Stimulated activated CD4-positive, alpha-beta T cell treated with anti-CD3 and anti-CD28 coated beads, Interleukin-2, amount 100 ng/mL, for 4 hours (primary cell): ENCODE measurements at places on chromosomes 16 and 17.
A peak's percentile ranks its signal among the peaks of the same experiment; 100 is the strongest.

- no peak for DNase-seq
Observed at GRCh38 chr16:12927591-12927990, 26.2 kb downstream of the SHISA9 start.

DNA sequence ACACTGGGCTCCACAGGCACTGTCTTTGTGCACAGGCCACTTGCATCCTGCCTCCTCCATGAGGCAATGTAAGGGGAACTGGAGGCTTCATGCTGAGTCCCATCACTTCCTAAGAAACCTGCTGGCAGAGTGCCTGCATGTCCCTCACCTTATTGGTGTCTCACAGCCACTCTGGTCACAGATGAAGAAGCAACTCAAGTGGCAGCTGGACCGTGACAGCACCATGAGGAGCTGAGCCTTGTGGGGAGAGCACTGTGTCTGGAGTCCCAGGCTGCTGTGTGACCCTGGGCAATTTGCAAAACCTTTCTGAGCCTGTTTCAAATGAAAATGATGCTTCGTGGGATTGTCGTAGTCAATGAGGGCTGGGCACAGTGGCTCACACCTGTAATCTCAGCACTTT is 19.5 kb downstream of the ANKRD40 start:
- no peak for DNase-seq

DNA sequence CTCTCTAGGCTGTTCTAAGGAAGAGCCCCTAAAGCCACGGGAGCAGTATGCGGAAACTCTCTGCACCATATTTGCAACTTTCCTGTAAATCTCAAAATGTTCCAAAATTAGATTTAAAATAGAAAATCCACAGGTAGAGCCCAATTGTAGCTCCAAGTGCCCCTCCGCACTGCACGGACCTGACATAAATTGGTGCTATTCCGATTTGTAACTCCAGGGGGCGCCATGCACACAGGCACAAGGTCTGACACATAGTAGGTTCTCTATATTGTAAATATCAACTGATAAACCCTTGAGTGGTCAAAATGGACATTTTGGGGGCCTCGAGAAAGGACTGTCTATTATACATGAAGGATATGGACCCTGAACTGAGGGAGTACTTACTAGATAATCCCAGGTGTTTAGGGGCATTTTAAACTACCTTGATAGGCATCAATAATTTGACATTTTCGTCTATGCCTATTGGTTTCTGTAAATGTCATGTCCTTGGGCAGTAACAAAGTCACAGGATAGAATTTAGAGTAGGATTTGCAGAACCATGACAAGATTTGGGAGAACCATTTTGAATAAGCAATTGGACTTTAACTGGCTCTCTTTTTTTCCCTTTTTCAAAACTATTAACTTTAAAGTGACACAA is 36.6 kb upstream of the TMEM132E start:
- peak; percentile 26 for DNase-seq

- no peak for DNase-seq
Observed at GRCh38 chr16:28930652-28931051, 1.1 kb upstream of the CD19 start.

GRCh38 chr16:56451753-56452689 is 667 bp downstream of the OGFOD1 start:
- DNase-seq = no peak

- DNase-seq = no peak
Observed at GRCh38 chr17:54901230-54901822, 674 bp downstream of the TOM1L1 start.

- DNase-seq = no peak
Observed at GRCh38 chr16:31149332-31149731, 534 bp downstream of the PRSS36 start.

GRCh38 chr16:54412777-54413455 is 126.3 kb upstream of the IRX3 start:
- DNase-seq = no peak

GRCh38 chr17:34386697-34387550 is 23.9 kb upstream of the CCL1 start:
- no peak for DNase-seq

GRCh38 chr17:57455063-57455914 is 199.0 kb downstream of the MSI2 start:
- DNase-seq = peak; percentile 33

GRCh38 chr17:35891269-35891668 is 11.1 kb upstream of the CCL5 start:
- no peak for DNase-seq

DNA sequence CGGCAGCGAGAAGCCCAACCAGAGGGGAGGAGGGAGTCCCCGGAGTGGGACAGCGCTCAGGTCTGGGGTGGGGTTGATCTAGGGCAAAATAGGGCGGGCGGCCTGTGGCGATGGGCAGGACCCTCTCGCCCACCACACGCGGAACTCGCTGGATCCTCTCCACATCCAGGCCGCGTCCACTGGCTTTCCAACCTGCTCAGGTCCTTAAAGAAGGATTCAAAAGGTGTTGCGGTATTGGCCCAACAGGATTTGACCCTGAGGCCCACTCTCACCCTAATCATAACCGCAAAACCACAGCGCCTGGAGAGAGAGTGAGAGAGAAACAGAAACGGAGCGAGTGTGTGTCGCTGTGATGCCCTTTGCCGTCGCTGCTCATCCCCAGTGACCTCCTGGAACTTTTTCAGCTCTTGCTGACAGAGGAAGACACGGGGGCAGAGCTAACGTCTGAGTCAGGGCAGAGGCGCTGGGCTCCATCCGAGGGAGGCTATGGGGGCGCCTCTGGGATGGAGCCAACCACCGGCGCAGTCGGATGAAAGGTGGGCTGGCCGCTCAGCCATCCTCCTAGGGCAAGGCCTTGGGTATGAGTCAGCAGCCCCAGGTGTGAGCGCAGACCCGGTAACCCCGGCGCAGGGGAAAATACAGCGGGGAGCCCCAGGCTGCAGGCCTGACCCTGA is 16.7 kb upstream of the OR1F1 start:
- peak; percentile 67 for DNase-seq

- no peak for DNase-seq
Observed at GRCh38 chr16:86663685-86664521, 85.6 kb downstream of the FOXL1 start.
